ENCODE measurements at places on chromosomes 13 and 19.

GRCh38 chr13:30971575-30971974 is 39.1 kb downstream of the TEX26 start:
- DNase-seq, result no peak

GRCh38 chr19:19745496-19746285 is 12.8 kb upstream of the ZNF14 start:
- DNase-seq, result no peak

DNA sequence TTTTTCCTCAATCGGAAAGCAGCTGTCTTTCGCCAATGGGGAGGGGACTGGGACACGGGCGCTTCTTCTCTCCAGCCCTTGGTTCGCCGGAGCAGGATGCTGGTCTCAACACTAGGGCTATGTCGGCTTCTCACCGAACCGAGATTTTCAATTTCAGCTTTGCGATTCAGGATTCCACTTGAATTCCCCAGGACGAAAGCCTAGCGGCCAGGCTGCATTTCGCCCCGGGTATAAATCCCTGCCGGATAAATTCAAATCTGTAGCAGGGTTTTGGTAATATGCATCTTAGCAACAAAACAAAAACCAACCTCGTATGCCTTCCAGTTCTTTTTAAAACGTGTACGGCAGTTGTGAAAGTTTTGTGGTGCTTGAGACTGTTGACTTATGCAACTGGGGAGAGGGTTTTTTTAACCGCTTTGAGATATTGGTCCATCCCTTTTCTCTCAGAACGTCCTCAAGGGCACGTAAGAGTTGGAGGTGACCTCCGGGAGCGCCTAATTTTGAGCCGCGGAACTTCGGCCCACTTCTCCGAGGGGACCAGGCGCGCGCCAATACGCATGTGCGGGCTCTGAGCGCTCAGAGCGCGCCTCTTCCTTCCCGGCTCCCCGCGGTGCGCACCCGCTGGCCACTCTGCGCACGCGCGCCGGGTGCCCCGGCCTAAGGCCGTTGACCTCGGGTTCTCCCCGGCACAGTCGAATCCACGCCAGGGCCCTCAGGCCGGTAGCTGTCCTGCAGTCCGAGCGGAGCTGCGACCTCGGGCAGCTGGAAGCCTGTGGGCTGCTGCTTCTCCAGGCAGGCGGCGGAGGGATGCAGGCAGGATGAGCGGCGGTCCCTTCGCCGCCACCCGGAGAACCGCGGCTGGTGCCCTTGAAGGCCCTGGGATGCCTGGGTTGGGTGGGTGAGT is 7.6 kb downstream of the POU4F1 start:
- no peak for DNase-seq

GRCh38 chr13:31914843-31915242 is 116.7 kb upstream of the FRY start:
- no peak for DNase-seq

DNA sequence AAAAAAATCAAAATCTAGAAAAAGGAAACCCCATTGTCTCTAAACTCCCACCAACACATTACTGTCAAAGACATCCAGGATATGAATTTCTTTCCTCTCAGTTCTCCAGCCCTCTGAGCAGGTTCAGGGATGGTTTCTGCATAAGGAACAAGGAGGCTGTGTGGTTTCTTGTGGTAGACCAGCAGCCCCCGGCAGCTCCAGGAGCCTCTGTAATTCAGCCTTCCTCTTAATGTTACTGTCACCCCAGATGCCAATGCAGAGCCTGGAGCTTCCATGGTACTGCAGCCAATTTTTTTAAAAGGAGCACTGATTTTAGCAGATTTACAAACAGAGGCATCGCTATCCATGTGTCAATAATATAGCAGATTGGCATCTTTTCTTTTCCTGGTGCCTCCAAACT is 100.6 kb upstream of the FAM216B start:
- no peak for DNase-seq

GRCh38 chr19:29216021-29216420 is 3.1 kb upstream of the UQCRFS1 start:
- DNase-seq, result no peak

All from CD4-positive, alpha-beta T cell treated with Interleukin-1 beta for 1 hour (primary cell).